ENCODE measurements at places on chromosomes 6 and 20.

- DNase-seq = no peak
These were observed 19.5 kb upstream of the FAM8A1 start for GRCh38 chr6:17580518-17581048.

DNA sequence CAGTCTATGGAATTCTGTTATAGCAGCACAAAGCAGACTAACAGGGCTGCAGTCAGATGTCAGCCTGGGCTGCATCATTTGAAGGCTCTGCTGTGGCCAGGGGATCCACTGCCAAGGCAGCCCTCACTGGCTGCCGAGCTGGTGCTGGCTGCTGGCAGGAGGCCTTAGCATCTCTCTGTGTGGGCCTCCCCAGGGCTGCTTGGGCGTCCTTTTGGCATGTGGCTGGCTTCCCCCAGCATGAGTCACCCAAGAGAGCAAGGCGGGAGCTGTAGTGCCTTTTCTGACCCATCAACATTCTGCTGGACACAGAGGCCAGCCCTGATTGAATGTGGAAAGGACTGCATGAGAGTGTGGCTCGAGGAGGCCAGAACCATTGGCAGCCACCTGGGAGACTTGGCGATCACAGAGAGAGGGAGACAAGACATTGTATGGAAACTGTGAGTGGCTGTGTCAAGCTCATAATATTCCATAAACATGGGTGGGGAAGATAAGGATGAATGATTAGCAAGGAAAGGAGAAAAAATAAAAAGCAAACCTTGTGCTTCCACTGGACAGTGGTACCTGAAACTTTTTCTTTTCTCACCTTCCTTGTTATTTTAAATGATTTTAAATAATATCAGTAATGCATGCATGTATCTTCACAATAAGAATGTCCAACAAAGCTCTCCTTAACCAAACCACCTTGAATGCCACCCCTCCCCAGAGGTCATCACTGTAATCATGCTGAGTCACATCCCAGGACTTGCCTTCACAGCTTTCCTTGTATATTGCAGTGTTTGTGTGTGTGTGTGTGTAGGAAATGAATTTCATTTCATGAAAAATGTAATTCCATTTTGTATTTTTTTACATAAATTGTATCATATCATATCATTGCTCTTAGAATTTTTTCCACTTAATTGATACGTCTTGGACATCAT lies 55.0 kb upstream of the VSX1 start:
- no peak for DNase-seq

GRCh38 chr20:43300901-43301300 lies 111.2 kb upstream of the PTPRT start:
- no peak for DNase-seq

GRCh38 chr6:79571030-79571367 lies 33.8 kb upstream of the LCA5 start:
- no peak for DNase-seq

DNA sequence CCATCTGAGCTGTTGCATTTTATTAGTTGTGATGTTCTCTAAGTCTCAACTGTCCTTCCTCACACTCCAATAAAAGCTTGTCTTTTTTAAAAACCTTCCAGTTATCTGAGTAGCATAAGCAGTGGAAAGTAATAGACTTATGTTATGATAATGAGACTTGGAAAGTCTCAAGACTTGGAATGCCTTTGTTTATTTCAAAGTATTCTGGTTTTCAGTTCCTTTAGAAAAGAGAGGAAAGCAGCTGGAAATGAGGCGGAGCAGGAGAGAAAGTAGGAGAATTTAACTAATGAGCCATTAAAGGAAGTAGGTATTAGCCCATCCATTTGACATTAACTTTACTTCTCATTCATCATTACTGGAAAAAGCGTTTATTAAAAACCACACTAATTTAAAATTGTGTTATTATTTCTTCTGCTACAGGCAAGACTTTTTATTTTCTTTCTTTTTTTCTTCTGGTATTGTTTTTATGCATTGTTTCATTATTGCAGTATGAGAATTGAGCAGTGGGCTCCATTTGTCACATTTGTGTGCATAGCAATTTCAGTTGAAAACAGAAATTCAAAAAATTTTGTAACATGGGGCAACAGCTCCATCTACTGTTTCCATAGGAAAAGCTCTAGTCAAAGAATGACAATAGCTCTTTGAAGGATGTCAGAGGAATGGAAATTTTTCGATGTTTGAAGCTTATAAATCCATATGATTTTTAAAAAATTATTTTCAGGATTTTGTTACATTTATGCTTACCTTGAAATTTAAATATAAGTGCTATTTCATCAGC lies 194.8 kb downstream of the COL9A1 start:
- no peak for DNase-seq

GRCh38 chr6:6820641-6821238 lies 232.2 kb downstream of the LY86 start:
- no peak for DNase-seq

DNA sequence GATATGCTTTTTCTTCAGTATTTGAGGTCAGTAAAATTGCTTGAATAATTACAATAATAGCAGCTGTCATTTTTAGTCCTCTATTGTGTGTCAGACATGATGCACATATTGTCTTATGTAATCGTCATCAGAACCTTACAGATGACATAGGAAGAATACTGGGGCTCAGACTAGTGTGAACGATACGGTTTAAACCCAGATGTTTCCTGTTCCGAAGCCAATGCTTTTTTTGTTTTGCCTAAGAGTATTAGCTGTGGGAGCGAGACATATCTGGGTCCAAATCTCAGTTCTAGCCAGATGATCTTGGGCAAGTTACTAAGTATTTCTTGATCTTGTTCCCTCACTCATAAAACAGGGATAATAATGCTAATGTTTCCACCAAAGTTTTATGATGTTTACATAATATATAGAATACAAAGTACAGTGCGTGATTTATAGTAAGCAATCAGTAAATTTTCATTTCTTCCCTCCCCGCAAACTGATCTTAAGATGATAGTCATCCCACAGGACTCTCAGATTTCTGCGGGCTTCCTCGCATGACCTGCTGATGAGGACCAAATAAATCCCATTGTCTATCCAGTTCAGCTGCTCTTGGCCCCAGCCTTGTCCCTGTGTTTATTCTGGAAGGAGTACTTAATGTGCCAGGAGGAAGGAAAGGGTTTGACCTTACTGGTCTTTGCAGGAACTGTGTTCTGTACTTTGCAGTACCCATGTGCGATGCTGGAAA lies 98.2 kb downstream of the CAP2 start:
- DNase-seq = no peak

- DNase-seq = no peak
These were observed 39.2 kb downstream of the MMUT start for GRCh38 chr6:49423817-49424216.

GRCh38 chr20:57237585-57237953 lies 28.9 kb downstream of the BMP7 start:
- no peak for DNase-seq
